Stomach (tissue), 19 donors: ENCODE measurements at places on chromosomes 7 and 10. TPM values are rescaled to one million over a fixed set of nuclear protein-coding genes. Genes with fewer than 3 reads are reported as not detected.

GRCh38 chr10:90930971-90931871, 10.3 kb upstream of the ANKRD1 start:
- no peaks in the 10 kb centered on the region for H3K36me3 ChIP-seq
- no peak overlapping the region for H3K4me3 ChIP-seq
- H3K27me3 ChIP-seq: no peaks in the 10 kb centered on the region

DNA sequence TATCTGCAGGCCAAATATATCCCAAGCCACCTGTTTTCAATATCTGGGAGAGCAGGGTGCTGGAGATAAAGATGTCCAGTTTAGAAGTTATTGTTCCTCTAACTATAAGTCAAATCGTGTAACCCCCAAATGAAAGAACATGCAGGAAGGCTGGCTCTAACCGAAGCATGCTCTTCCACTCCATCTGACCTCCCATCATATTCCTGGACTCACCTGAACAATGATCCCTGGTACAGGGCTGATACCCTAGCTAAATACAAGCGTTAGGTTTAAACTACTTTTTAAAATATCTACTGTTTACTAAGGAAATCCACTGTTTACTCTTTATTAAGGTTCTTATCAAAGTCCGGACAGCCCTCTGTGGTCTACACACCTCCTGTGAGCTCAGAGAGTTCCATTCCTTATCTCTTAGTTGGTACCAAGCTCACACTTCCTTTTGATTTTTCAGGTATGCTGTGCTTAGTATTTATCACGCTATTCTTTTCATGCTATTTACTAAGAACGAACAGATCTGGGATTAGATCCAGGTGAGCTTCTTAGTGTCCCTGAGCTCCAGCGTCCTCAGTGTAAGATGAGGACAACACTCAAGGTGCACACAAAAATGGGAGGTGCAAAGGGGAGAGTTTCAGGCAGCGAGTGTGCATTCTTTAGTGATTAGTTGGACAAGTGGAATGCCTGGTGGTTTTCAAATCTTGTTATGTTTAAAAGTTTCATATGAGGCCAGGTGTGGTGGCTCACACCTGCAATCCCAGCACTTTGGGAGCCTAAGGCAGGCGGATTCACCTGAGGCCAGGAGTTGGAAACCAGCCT, 23.6 kb upstream of the COBL start:
- no peak overlapping the region for H3K4me3 ChIP-seq
- DNase-seq: peak; percentile 50
- peaks cover 13% of the 10 kb centered on the region for H3K4me1 ChIP-seq
- H3K27ac ChIP-seq: peak overlapping the region; percentile 83

DNA sequence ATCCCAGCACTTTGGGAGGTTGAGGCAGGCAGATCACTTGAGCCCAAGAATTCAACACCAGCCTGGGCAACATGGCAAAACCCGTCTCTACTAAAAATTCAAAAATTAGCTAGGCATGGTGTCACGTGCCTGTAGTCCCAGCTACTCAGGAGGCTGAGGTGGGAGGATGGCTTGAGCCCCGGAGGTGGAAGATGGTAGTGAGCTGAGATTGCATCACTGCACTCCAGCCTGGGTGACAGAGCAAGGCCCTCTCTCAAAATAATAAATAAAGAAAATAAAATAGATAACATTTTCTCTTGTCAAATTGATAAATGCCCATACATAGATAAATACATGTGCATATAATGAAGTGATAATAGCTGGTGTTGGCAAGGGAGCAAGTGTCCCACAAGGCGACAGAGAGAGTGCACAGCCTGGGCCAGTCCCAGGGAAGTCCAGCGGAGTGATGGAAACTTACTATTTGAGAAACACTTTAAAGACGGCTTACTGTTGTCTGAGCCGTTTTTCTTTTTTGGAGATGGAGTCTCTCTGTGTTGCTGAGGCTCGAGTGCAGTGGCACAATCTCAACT, 33.4 kb upstream of the DLG5 start:
- H3K36me3 ChIP-seq: no peaks in the 10 kb centered on the region
- H3K4me1 ChIP-seq: no peaks in the 10 kb centered on the region
- no peaks in the 10 kb centered on the region for H3K27me3 ChIP-seq
- no peak overlapping the region for H3K4me3 ChIP-seq

- H3K4me1 ChIP-seq: peaks cover 53% of the 10 kb centered on the region
- H3K27ac ChIP-seq: no peak overlapping the region
- DNase-seq: peak; percentile 41
- H3K4me3 ChIP-seq: no peak overlapping the region
- H3K27me3 ChIP-seq: no peaks in the 10 kb centered on the region
- peaks cover 5% of the 10 kb centered on the region for H3K36me3 ChIP-seq
Observed at GRCh38 chr7:30166155-30166840, 31.5 kb downstream of the MTURN start.

GRCh38 chr7:157434701-157435100, 97.9 kb downstream of the DNAJB6 start:
- no peaks in the 10 kb centered on the region for H3K36me3 ChIP-seq
- H3K4me1 ChIP-seq: peaks cover 10% of the 10 kb centered on the region
- no peak overlapping the region for H3K27ac ChIP-seq
- no peak for DNase-seq
- H3K4me3 ChIP-seq: no peak overlapping the region
- peaks cover 26% of the 10 kb centered on the region for H3K27me3 ChIP-seq

GRCh38 chr7:50806143-50806542, 23.4 kb upstream of the GRB10 start:
- no peak overlapping the region for H3K4me3 ChIP-seq
- no peak overlapping the region for H3K27ac ChIP-seq
- no peaks in the 10 kb centered on the region for H3K36me3 ChIP-seq
- DNase-seq: no peak
- no peaks in the 10 kb centered on the region for H3K4me1 ChIP-seq

The TMEM225B gene
- not detected for total RNA-seq

The SKIDA1 gene
- total RNA-seq: 2.7 TPM

The SLC13A1 gene
- not detected for total RNA-seq

The CH25H gene
- total RNA-seq: not detected

The PNLIP gene
- total RNA-seq: not detected

The PNLIPRP3 gene
- total RNA-seq: not detected

The NOC3L gene
- 28.5 TPM for total RNA-seq
